Activated naive CD8-positive, alpha-beta T cell treated with anti-CD3 and anti-CD28 coated beads, Interleukin-2, amount 10 ng/mL, durations not matched to agents 7 days and 5 days (primary cell): ENCODE measurements at places on chromosomes 6 and 20. TPM values are rescaled to one million over a fixed set of nuclear protein-coding genes. Genes with fewer than 3 reads are reported as not detected.

The TFAP2C gene
- not detected for total RNA-seq

The VPS52 gene
- total RNA-seq, result 76.0 TPM

The SSR1 gene
- 123 TPM for total RNA-seq

DNA sequence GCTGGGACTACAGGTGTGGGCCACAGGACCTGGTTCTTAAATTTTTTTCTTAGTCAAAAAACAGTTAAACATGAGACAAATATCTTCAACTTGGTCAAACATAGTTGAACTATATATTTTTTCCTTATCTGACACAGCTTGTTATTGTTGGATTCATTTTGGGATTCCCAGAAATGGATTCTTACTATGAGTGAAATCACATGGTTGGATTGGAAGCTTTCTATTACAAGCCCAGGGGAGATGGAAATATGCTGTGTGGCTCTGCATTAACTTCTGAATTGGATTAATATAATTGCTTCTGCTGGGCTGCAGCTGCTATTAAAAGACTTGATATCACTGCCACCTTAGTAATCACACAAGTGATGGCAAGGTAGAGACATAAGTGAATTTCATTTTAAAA is 126.4 kb upstream of the DUSP22 start:
- no peak for DNase-seq

DNA sequence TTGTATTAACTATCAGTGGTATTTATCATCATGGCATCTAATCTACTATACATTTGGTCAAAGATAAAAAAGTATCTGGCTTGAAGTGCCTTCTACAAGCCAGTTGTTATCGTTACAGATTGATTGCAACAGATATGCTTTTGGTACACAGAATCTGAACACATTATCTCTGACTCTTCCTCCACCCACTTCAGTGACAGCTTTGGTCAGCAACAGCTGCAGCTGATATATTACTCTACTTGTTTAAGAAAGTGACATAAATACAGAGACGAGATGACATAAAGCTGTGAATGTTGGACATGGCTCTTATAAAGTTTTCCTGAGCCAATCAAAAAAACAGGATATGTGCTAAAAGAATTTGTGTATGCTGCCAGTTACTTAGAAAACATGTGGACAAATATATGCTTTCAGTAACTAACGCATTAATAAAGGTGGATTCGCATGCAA is 77.6 kb downstream of the HIVEP2 start:
- no peak for DNase-seq

DNA sequence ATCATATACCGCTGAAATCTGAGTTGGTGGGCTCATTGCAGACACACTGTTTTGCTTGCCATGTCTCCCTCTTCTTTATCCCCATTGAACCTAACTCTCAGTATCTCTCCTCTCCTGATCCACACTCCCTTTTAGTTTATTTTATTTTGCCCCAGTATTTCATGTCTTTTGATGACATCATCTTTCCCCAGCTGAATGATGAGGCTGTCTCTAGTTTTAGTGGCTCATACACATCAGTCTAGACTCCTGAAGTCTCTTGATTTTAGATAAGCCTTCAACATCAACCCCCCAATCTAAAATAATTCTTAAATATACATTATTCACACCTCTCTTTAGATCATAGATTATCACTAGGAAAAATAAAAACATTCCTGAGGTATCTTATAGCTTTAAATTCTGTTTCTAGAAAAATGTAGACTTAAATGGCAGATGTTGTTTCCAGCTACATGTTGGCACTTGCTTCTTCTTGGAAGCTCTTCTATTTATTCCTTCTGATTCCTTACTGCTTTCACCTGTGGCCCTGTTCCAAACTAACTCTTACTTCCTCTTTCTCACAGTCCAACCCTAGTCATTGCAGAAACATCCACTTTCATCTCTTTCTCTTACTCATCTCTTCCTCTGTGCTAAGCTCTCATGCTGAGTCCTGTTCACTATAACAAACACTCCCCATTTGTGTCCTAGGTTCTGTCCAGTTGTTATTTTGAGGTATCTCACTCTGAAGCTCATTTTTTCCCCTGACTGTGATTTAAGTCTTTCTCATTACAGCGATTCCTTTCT is 191.9 kb upstream of the SLC35B3 start:
- no peak for DNase-seq

- no peak for DNase-seq
Measured at GRCh38 chr20:50546729-50547314, 36.6 kb downstream of the PTPN1 start.
